ENCODE measurements at places on chromosomes 4 and X. TPM values are rescaled to one million over a fixed set of nuclear protein-coding genes. Genes with fewer than 3 reads are reported as not detected.

CYBB gene
- total RNA-seq: not detected

BANK1 gene
- 0.15 TPM for total RNA-seq

CTAG2 gene
- 2.7 TPM for total RNA-seq

EREG gene
- total RNA-seq: 5.9 TPM

GDPD2 gene
- total RNA-seq: not detected

UGT2B15 gene
- total RNA-seq: not detected

RAPGEF2 gene
- 14.7 TPM for total RNA-seq

G3BP2 gene
- total RNA-seq: 93.6 TPM

STPG2 gene
- total RNA-seq: not detected

MAGEA2B gene
- total RNA-seq: not detected

MAGED4 gene
- 81.3 TPM for total RNA-seq

MAGEA12 gene
- total RNA-seq: not detected

CD38 gene
- under 0.01 TPM for total RNA-seq

SSX7 gene
- total RNA-seq: not detected

SMR3B gene
- total RNA-seq: not detected

MAOA gene
- total RNA-seq: 45.4 TPM

GSTCD gene
- 15.6 TPM for total RNA-seq

GLRA2 gene
- total RNA-seq: not detected

ARSJ gene
- 32.3 TPM for total RNA-seq

MAGEC1 gene
- not detected for total RNA-seq

CLIC2 gene
- total RNA-seq: not detected

TRPC5OS gene
- not detected for total RNA-seq

INTS6L gene
- total RNA-seq: 1.8 TPM

HSD17B10 gene
- 66.9 TPM for total RNA-seq

MMRN1 gene
- total RNA-seq: not detected

SFRP2 gene
- 3.2 TPM for total RNA-seq

CXCL13 gene
- total RNA-seq: not detected

ASB12 gene
- 0.17 TPM for total RNA-seq

ACOX3 gene
- 24.5 TPM for total RNA-seq
